Activated T-helper 1 cell treated with Interleukin-2 at 50 U/mL for 16 hours (primary cell): ENCODE measurements at places on chromosomes 2 and 18.

GRCh38 chr2:47155091-47155876, at the start of gene STPG4:
STPG4 (minus strand) TSS chr2:47155308; CDS start chr2:47155251, 57 bp downstream.
- no peak for DNase-seq

DNA sequence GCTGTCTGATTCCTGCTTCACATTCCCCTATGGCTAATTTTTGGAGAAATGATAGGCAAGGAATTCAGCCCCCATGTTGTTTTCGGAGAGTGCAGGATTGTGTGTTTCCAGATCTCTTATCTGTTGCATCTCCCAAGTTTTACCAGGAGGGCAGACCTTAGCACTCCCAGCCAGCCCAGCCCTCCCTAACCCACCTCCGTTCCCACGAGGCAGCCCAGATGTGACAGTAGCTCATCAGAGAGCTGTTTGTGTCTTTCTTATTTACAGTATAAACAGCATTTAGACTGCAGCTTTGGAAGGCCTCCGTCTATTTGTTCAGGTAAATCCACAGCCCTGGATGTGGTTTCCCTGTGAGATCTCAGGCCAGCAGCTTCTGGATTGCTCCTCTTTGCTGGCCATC, 91.6 kb downstream of the THNSL2 start:
- DNase-seq = no peak

DNA sequence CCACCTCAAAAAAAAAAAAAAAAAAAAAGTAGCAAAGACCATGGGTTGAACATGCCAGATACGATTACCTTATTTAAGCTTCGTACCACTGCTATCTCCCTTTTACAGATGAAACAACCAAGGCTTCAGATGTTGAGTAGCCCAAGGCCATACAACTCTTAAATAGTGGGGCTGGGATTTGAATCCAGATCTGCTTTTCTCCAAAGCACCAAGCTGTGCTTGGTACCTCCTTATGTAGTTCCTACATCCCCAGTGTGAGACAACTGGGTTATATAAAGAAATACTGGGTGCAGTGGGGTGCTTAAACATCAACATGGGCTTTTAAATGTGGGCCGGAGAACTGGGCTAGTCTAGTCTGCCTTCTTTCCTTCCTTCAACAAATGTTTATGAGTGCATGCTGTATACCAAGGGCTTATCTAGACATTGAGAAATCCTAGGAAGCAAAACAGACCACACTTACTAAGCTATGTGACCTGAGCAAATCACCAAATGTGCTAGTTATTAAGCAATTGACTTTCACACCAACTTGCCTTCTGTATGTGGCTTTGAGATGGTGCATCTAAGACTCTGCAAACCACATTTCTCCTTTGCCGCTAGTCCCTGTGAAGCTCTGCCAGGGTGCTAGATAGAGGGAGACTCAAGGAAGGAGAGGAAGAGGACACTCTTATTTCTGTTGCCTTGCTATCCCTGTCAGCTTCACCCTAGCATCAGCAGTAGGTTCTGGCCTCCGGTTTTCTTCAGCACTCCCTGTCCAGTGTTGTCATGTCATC, 206.8 kb upstream of the FBXO11 start:
- no peak for DNase-seq

DNA sequence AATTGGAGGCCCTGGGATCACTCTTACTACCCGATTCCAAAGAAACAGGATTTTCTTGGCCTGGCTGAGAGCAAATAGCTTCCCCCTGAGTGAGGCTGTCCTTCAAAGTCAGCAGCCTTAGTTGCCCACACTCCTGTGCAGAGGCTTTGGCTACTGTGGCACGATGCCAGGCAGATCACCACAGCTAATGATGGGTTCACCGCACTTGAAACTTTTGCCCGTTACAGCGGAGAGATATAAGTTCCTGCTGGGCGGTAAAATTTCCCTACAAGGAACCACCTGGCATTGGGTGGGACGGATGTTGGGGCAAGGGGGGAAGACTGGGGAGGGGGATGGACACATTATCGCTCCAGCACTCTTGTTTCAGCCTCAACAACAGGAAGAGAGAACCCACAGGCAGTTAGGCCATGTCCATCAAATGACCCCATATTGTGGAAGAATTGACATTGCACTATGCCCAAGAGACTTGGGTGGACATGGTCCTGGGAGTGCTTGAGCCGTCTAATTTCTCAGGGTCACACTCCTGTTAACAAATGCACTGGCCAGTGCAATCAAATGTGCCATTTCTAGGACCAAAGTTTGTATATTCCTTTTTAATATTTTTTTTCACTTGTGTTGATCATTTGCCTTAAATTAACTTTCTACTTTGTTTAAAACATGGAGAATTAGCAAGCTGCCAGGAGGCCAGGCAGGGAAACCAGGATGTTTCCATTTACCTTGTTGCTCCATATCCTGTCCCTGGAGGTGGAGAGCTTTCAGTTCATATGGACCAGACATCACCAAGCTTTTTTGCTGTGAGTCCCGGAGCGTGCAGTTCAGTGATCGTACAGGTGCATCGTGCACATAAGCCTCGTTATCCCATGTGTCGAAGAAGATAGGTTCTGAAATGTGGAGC, 4.4 kb downstream of the IL1B start:
- no peak for DNase-seq

DNA sequence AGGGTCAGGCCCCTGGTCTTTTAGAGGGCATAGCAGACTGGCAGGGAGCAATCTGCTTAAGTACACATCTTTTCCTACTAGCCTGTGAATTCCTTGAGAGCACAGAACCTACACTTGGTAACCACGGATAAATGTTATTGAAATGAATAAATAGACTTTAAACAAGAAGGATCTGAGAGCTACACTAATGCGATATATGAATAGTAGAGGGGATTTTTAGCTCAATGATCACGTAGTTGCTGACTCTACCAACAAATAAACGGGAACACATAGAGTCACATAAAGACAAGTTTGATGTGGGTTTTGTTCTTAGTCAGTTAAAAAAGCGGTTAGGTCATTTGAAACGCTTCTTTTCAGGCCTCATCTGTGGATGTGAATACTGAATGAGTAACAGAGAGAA, 290.3 kb upstream of the CCDC68 start:
- DNase-seq = no peak

- no peak for DNase-seq
These were observed 72.9 kb downstream of the PRKCE start for GRCh38 chr2:45724335-45724734.
